ENCODE measurements at places on chromosomes 3 and 15.

DNA sequence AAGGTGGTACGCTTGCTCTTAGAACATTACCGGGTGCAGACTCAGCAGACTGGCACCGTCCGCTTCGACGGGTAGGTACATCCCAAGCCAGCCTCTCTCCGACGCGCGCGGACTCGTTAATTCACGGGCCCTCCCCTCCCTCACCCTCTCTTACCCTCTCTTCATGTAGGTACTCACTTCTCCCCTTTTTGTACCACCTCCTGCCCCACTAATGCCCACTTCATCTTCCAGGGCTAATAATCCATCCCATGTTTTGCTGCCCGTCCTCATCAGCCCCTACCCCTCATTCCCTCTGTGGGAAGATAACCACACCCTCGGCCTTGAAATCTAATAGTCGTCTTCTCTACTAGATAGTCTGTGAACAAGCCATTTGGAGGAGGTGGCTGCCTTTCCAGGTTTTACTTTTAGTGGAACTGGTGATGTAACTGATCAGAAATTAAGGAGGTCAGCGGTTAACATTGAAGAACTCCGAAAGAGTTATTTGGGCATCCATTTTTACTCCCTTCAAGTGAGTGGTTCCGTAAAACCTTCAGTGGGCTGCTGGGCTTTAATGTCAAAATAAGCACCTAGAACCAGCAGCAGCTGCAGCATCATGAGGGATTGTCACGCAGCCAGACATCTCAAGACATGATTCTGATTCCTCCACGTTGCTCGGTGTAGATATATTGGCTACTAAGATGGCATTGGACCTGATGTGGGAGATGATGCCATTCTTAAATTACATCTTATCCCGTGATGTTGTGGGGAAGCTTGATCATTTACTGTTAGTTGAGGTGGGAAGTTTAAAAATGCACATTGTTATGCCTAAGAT lies 1.3 kb downstream of the FEM1B start:
- no peak for DNase-seq

DNA sequence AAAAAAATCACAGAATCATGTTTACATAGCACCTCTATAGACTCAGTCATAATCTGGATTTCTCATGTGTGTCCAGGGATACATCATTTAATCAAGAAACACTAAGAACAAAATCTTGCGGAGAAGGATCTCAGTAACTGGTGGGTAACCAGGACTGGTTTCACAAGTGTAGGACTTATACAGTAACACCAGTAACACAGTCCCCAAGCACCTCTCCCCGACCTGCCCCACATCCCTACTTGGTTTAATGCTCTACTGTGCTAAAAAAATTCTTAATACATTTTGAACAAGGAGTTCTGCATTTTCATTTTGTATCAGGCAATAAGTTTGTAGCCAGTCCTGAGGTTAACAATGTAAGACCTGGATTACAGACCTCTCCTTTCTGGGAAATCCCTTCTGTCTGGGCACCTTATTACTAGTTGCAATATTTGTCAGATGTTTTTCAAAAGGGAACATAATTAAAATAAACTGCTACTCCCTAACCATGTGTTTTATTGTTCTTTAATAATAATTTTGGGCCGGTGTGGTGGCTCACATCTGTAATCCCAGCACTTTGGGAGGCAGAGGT lies 57.6 kb upstream of the BBX start:
- DNase-seq: no peak

DNA sequence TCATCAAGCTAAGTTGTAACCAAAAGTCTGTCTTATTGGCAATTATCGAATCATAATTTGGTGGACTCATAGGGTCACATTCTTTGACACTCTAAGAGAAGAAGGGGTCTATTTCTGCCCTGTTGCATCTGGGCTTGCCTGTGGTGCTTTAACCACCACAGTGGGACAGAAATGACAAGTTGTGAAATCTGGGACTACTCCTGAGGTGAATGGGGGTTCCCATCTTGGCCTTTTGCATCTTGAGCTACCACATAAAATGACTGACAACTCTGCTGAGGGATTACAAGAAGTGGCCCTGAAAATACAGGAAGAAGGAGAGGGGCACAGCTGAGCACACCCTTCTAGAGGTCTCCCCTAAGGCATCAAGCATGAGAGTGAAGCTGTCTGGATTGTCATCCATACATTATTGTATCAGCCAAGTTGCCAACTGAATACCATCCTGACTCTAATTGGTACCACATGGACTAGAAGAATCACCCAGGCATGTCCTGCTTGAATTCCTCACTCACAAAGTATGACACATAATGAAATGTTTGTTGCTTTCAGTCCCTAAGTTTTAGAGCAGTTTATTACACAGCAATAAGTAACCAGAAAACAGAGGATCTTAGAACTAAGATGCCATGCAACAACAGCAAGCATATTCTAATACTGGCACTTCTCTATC lies 306.5 kb downstream of the ROBO1 start:
- DNase-seq: no peak

- no peak for DNase-seq
Measured at GRCh38 chr3:40885430-40885829, 313.9 kb upstream of the CTNNB1 start.

GRCh38 chr3:31952205-31952604 lies 28.9 kb downstream of the OSBPL10 start:
- no peak for DNase-seq

GRCh38 chr3:104598848-104599511 lies 767.7 kb upstream of the ALCAM start:
- DNase-seq: no peak

DNA sequence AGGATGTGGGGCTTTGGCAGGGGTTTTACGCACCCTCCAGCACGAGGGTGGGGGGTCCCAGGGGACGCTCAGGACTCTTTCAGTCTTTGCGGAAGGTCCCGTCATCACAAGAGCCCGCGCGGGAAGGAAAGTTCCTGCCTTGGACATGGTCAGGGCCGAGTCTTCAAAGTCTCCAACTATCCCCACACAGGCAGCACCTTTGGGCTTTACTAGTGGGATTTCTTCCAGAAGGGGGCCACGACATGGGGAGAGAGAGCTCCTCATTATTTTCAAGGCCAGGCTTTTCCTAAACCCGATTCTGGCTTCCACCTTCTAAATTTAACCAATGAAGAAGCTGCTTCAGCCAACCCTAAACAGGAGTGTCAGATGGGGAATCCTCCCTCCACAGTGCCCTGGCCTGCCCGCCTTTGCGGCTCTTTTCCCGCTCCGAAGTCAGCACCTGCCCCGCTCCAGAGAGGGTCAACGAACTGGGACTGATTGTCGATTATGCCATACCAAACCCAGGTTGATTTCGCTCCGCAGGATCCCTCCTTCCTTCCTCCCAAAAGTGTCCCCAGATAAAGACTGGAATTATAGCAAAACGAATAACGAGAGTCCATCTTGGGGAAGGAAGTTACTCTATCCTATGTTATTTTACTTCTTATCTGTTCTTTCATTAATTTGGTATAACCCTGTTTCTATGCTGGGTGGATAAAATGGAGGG lies 11.0 kb downstream of the SHOX2 start:
- no peak for DNase-seq

- DNase-seq: no peak
Measured at GRCh38 chr15:57061696-57062095, 143.3 kb downstream of the TCF12 start.
